ENCODE measurements at places on chromosomes 5 and 9.
A peak's percentile ranks its signal among the peaks of the same experiment; 100 is the strongest.

- no peak for DNase-seq
These were observed 9.2 kb upstream of the SHROOM1 start for GRCh38 chr5:132839426-132840301.

DNA sequence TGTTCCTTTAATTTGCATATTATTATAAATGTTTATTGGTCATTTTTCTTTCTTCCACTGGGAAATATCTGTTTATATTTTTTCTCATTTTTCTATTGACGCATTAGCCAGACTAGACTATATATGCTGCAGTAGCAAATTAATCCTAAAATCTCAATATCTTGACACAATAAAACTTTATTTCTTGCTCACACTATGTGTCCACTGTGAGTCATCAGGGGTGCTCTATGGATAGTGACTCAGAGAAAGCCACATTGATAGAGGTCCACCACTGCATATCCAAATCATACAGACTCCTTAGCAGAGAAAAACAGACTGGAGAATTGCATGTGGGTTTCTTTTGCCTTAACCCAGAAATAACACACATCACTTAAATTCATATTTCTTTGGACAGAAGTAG lies 20.8 kb downstream of the OR1L3 start:
- no peak for DNase-seq

DNA sequence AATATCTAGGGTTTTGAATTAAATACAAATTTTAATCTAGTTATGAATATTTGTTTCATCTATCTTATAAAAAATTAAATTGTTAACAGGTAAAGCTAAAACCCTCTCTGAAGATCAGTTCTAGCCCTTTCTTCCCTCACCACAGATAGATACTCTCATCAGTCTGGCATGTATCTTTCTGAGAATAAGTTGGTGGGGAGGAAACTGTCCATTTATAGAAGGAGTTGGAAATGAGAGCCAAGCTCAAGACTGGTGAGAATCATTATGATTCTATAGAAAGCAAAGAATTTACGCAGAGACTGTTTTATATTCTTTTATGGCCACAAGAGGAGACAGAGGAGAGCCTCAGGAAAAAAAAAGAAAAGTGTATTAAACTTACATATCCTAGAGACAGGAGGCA lies 59.0 kb downstream of the STARD4 start:
- DNase-seq, result no peak

GRCh38 chr9:107387409-107387808 lies 102.2 kb downstream of the KLF4 start:
- DNase-seq, result no peak

DNA sequence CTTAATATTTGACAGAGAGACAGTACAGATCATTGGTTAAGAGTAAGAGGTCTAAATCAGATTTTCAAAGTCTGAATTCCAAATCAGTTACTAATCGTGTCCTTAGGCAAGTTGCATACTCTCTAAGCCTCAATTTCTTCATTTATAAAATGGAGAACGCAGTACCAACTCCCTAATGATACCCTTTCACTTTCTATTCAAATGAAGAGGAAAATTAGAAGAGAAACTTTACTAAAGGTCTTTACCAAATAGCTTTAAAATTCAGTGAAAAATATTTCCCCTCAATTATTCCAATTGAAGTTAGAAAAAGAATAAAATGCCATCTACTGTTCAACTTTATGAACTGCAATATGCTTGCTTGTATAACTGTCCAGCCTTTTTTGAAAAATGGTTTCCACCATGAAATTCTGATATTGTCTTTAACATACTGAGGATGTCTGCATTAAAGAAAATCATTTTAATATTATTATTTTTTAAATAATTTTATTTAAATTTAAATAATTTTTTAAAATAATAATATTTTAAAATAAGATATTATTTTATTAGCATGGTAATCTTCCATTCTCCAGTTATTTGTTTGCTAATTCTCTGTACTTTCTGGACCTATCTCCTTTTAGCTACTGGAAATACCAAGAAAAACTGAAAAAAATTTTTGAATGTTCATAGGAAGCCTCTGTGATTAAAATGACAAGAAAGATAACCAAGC lies 36.0 kb downstream of the POC5 start:
- DNase-seq, result no peak

DNA sequence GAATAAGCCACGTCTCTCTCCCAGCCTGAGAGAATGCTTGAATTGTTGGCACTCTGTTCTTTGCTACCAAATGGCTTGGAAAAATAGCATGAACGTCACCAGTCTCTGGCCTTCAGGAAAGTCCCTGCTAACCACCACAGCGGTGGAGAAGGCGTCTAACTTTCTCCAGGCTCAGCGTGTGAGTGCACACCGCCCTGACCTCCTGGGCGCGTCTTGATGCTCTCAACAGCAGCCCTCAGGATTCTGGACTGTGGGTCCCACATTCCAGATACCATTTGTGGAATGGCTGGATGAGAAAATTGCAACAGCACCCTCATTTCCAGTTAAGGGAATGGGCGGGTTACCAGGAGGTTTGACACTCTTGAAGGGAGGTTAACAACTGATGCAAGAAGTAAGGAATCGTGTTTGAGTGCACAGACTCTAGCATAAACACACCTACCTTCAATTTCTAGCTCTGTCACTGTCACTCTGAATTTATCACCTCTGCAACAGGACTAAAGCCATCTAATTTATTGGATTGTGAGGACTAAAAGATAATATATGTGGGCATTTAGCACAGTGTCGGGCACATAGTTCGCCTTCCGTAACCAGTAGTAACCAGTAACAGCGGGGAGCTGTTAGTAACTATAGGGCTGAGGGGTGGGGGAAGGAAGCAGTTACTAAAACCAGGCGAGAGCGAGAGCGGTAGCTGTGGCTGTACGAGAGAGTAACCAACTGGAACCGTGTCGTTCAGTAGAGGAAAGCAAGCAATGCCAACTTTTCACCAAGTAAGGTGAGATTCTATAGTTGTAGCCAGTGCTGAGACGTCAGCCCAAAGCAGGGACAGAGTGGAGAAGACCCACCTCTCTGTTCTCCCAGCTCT lies 807 bp upstream of the PLGRKT start:
- DNase-seq, result peak; percentile 70

GRCh38 chr5:159130871-159131270 lies 31.2 kb upstream of the EBF1 start:
- DNase-seq, result no peak

GRCh38 chr5:32158679-32158975 lies 15.5 kb downstream of the GOLPH3 start:
- no peak for DNase-seq

- DNase-seq, result no peak
These were observed 11.5 kb downstream of the GABRA6 start for GRCh38 chr5:161697001-161697400.

DNA sequence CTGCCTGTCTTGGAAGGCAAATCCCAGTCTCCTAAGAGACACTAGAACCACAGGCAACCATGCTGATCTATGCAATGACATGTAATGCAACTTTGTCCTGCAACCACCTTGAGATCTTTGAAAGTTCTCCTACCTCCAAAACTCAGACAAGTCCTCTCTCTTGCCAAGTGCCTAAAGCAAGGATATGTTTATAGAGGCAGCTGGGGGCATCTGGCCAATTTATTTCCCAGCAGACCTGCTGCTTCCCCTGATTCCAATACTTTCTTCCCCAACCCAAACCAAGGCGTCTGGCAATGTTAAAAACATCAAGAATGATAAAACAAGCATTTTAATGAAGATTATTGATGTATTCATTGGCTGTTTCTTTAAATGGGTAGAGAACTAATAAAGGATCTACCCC lies 138.4 kb downstream of the DOCK8 start:
- DNase-seq, result no peak

DNA sequence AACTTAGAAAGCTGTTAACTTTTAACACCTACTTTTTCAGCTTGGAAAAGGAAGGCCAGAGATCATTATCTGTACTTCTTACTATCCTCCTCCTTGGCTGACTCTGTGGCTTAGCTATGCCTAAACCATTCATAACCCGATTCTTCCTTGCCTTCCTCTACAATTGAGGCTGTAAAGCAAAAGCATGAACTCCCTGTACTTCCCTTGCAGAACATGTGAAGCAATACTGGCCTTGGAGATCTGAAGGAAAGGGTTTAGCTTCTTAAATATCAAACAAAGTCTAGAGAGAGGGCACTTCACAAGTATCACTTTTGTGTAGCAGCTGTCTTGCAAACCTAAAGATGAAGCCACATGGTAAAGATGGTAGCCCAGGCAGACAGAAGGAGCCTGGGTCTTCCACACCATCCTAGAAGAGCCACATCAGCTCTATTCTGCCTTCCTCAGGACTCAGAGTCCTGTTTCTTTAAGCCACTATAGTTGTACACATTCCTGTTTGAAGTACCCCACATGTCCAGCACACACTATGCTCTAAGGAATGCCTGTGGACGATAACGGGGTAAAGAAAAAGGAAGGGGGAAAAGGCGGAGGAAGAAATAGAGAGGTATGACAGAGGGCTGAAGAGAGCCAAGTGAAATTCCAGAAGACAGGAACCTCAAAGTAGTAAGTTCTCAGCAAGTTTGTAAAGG lies 169.2 kb downstream of the SLIT3 start:
- no peak for DNase-seq

DNA sequence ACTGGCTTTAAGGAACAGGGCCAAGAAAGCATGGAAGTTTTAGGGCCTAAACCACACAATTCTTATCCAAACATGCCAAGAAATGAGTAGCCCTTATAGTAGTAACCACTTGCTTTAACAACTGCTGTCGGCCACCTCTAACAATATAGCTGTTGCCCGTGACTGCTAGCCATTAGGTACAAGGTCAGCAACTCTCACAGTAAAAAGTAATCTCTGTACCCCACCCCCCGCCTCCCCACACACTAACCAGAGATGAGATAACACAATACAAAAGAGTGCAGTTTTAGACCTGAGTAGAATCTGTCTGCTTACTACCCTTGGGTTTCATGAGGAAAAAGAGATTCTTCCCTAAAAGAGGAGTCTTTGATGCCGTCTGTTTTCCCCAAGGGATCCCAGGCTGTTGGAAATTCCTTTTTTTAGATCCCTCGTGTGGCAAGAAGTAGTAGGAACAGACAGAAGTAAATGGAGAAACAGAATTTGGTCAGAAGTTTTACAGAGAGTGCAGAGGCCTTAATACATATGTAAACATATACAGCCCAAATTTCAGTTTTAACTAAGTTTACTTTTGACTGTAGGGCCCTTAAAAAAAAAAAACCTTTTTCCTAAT lies 94.3 kb downstream of the WDR41 start:
- no peak for DNase-seq

GRCh38 chr9:78559449-78559885 lies 262.5 kb downstream of the PSAT1 start:
- no peak for DNase-seq
